ENCODE measurements at places on chromosomes 16 and 17. TPM values are rescaled to one million over a fixed set of nuclear protein-coding genes. Genes with fewer than 3 reads are reported as not detected.

BCO1 gene
- total RNA-seq, result not detected

NLGN2 gene
- 45.2 TPM for total RNA-seq

DGKE gene
- total RNA-seq, result 6.8 TPM

KRTAP3-3 gene
- total RNA-seq, result not detected

DNA sequence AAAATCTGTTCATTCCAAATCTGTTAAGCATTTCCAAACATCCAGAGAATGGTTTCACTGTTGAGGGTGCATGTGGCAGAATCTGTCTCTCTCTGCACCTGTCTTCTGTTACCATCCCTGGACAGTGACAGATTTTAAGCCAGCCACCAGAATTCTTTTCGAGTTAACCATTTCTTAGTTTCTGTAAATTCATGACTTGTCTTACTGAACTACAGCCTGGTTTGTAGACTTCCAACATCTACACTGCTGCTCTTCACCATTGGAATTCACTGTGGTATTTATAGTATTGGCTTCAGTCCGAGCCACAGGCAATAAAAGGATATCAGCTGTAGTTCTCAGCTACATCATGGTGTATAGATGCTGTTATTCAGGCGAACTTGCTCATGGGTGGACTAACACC, 47.6 kb downstream of the GOSR1 start:
- DNase-seq, result no peak

- peak; percentile 48 for DNase-seq
Measured at GRCh38 chr17:79630821-79631639, 20.2 kb upstream of the RBFOX3 start.

DNA sequence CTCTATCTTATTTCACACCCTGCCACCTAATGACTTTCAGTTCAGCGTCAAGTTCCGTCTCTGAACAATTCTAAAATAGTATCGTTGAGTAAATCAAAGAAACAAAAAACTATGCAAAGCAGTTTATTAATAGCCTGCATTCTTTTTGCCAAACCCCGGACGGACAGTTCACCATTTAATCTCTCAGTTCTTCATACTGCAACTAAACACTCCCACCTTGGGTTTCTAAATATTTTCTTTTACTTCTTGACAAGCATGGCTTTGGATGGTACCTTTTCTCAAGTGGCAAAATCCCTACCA, 1.2 kb downstream of the MYH11 start:
- no peak for DNase-seq
